ENCODE measurements at places on chromosomes 7 and 10. TPM values are rescaled to one million over a fixed set of nuclear protein-coding genes. Genes with fewer than 3 reads are reported as not detected.

GRCh38 chr10:19453967-19454366 lies 362.3 kb upstream of the PLXDC2 start:
- no peak overlapping the region for H3K27ac ChIP-seq
- no peaks in the 10 kb centered on the region for H3K27me3 ChIP-seq
- no peaks in the 10 kb centered on the region for H3K36me3 ChIP-seq
- no peak for DNase-seq

DNA sequence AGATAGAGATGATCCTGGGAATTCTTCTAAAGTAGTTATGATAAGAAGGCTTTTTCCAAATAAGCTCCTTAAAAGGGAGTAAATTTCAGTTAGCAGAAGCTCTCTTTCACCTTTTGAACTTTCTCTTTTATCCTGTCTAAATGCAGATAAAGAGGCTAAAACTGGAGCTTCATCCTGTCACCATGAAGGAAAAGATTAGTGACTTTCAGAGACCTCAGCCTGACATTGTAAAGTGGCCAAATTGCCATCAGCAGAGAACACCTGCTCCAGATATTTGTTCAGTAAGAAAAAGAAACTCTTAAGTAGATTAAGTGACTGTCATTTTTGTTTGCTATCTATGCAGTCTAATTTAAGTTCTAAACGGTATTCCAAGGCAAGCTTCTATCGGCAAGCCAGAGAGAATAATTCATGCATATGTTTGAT lies 18.3 kb downstream of the VWDE start:
- no peaks in the 10 kb centered on the region for H3K4me1 ChIP-seq

DNA sequence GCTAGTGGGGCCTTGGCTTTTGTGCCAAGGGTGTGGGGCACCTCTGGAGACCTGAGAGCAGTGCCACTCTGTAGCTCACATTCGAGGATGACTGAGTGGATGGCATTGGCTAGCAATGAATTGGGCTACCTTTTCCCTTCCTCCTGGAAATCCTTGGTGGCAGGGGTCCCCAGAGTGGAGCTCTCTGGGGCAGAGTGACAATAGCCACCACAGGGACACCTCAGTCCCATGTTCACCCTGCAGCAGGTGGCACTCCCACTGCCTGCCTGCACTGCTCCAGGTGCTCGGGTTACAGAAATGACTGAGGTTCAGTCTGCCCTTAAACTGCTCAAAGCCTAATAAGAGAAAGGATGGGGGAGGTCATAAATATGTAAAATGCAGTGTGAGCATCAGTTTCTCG lies 17.8 kb downstream of the BTBD16 start:
- peak; percentile 57 for DNase-seq
- no peak overlapping the region for H3K27ac ChIP-seq
- H3K27me3 ChIP-seq: no peaks in the 10 kb centered on the region
- no peak overlapping the region for H3K4me3 ChIP-seq
- no peaks in the 10 kb centered on the region for H3K36me3 ChIP-seq

DNA sequence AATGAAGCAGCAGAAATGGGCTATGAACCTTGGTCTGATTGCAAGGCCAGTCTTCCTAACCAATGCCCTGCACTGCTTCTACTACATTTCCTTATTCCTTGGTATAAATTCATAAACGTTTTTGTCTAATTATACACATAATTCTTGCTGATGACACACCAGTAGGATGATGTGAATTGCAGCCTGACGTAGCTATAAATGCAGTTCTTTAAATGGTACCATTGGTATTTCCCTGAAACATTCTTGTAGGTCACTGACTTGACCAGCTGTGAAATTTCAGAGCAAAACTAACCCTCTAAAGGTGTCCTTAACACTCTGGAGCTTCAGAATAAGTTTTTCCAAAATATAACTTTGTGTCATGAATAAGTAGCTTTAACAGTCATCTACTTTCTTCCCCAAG lies 50.8 kb downstream of the IFIT5 start:
- H3K27ac ChIP-seq: no peak overlapping the region
- H3K4me3 ChIP-seq: no peak overlapping the region
- DNase-seq: no peak

GRCh38 chr7:32034052-32034451 lies 36.2 kb downstream of the PDE1C start:
- no peaks in the 10 kb centered on the region for H3K36me3 ChIP-seq
- no peak for DNase-seq
- H3K4me1 ChIP-seq: no peaks in the 10 kb centered on the region
- H3K27ac ChIP-seq: no peak overlapping the region

- peak; percentile 79 for DNase-seq
- peak overlapping the region; percentile 76 for H3K27ac ChIP-seq
- H3K4me1 ChIP-seq: peaks cover 63% of the 10 kb centered on the region
- H3K4me3 ChIP-seq: no peak overlapping the region
These were observed 484.1 kb upstream of the ZMIZ1 start for GRCh38 chr10:78584681-78585080.

GRCh38 chr7:155820246-155820645 lies 8.0 kb upstream of the SHH start:
- no peak overlapping the region for H3K4me3 ChIP-seq
- H3K27me3 ChIP-seq: peaks cover 59% of the 10 kb centered on the region
- H3K27ac ChIP-seq: no peak overlapping the region
- H3K4me1 ChIP-seq: no peaks in the 10 kb centered on the region

DNA sequence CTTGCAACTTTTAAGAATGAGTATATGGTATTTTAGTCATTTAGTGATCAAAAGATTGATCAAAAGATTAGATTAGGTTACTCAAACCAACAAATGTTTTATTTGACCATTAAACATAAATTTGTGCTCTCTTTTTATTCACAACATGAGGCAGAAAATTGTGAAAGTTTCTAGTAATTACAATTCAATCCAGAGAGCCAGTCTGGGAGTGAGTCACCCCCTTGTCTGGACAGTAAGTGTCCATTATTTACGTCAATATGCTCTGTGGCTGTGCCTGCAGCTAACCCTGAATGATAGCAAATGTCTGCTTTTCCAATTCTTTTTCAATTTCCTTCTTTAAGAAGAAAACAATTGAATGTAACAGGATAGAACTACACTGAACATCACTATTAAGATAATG lies 27.9 kb downstream of the GNG11 start:
- H3K4me1 ChIP-seq: no peaks in the 10 kb centered on the region
- DNase-seq: no peak
- H3K4me3 ChIP-seq: no peak overlapping the region

DNA sequence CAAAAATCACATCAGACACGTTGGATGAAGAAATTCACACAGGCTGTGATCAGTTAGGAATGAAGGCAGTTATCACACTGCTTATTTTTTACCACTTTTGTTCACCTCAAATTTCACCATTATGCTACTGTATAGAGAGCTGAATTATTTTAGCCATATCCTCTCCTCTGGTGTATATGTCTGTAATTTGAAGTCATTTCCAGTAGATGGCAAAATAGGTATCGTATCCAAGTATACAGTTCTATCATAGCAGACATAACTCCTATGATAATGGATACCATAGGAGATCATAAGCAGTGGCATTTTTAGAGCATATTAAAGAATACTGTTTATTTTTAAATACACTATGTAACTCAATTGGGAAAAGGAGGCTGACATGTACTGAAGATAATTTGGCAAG lies 909.7 kb downstream of the DNAJB9 start:
- no peaks in the 10 kb centered on the region for H3K4me1 ChIP-seq
- no peaks in the 10 kb centered on the region for H3K27me3 ChIP-seq
- no peaks in the 10 kb centered on the region for H3K36me3 ChIP-seq
- no peak for DNase-seq
- H3K27ac ChIP-seq: no peak overlapping the region

- H3K27me3 ChIP-seq: no peaks in the 10 kb centered on the region
- no peak overlapping the region for H3K27ac ChIP-seq
- H3K36me3 ChIP-seq: no peaks in the 10 kb centered on the region
- H3K4me3 ChIP-seq: no peak overlapping the region
- no peak for DNase-seq
- H3K4me1 ChIP-seq: peaks cover 5% of the 10 kb centered on the region
These were observed 400.0 kb upstream of the CELF2 start for GRCh38 chr10:10617686-10618085.

GRCh38 chr7:12939694-12940093 lies 252.3 kb downstream of the ARL4A start:
- H3K27me3 ChIP-seq: no peaks in the 10 kb centered on the region
- no peak overlapping the region for H3K27ac ChIP-seq
- DNase-seq: no peak
- peaks cover 13% of the 10 kb centered on the region for H3K4me1 ChIP-seq

The SRGN gene
- polyA plus RNA-seq: 124 TPM

The GIMAP7 gene
- 12.6 TPM for polyA plus RNA-seq

The LRRD1 gene
- not detected for polyA plus RNA-seq

The AKR1D1 gene
- polyA plus RNA-seq: not detected

The SLC26A3 gene
- polyA plus RNA-seq: 326 TPM

The UCMA gene
- polyA plus RNA-seq: not detected

The TEX36 gene
- polyA plus RNA-seq: not detected

All from sigmoid colon (tissue), 7 donors.